ENCODE measurements at places on chromosomes 16 and 17.

GRCh38 chr17:45320931-45321461 lies 4.2 kb upstream of the MAP3K14 start:
- no peak for DNase-seq

DNA sequence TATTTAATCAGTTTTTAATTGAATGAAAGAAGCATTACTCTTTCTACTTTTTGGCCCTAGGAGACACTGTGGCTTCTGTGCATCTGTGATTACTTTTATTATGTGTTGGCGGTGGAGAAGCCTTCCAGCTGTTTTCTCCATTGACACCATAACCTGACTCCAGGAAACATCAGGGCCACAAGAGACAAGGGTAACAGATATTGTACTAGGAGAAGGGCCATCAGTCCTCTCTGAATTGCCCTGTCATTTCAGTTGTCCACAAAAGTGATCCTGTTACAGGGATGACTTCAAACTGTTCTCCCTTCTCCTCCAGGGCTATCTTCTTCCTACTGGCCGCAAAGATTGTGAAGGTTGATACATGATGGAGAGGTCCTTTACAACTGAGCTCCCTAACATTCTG lies 14.6 kb downstream of the KRT39 start:
- DNase-seq: no peak

DNA sequence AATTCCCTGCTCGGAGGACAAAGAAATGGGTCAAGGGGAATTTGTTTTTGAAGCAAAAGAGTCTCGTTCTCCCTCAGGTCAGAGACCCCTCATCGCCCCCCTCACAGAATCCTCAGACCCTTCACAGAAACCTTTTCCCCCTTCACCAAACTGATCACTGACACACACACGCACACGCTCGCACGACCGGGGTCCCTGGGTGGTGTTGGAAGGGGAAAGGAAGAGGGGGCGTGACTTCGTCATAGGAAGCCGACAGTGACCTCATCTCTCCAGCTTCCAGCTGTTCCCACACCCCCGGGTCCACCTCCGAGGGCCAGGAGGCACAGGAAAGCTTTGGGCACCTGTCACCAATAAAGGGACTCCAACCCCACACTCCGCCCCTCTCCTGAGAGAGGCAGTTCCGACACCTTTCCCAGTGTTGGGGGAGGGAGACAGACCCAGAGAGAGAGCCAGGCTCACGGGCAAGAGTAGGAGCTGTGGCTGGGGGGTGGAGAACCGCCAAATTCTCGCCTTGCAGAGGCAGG lies 1.2 kb downstream of the ASGR1 start:
- DNase-seq: no peak

- no peak for DNase-seq
These were observed 12.6 kb downstream of the MPHOSPH6 start for GRCh38 chr16:82157534-82157812.

DNA sequence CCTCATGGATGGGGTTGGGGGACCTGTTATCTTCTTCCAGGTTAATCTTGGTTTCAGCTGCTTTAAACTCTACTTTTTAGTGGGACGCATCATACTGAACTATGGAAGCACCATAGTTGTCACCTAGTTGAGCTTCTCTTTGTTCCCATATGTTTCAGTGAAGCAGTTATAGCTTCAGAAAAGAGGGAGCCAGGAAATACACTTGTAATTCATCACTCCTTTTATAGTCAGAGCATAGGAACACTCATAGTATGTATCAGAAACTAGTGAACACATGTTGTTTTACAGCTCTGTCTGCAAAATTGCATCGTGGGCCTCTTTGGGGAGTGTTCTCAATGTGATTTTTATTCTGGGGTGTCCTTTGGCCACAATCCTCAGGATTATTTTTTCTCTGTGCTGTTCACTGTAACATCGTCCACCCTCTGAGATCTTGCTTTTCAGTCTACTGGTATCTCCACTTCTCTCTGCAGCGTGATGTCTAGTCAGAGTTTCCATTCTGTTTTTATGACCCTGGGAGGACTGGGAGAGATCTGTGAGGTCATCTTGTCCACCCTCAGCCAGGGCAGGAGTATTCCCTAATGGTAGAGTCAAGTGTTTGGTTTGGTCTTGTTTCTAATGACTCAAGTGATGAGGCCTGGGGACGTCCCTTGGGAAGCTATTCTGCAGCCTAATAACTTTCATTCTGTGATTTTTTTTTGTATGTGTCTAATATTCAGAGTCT lies 585.4 kb downstream of the WWOX start:
- DNase-seq: no peak

GRCh38 chr17:74901353-74902135 lies 8.1 kb upstream of the FADS6 start:
- no peak for DNase-seq

DNA sequence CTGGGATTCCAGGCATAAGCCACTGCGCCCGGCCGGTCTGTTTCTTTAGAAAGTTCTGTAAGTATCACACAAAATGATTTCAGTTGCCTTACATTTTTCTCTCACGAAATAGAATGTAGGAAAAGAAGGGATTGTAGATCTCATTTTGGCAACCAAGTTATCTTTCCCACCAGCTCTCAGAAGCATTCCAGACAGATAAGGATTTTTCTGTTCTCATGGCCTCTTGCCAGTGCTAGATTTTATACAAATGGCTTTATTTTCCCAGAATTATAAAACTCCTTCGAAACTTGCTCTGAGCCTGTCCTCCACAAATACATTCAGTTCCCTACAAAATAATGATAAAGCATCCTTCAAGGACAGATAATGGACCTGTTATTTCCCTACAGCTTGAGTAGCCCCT lies 46.9 kb downstream of the LCMT1 start:
- DNase-seq: no peak

DNA sequence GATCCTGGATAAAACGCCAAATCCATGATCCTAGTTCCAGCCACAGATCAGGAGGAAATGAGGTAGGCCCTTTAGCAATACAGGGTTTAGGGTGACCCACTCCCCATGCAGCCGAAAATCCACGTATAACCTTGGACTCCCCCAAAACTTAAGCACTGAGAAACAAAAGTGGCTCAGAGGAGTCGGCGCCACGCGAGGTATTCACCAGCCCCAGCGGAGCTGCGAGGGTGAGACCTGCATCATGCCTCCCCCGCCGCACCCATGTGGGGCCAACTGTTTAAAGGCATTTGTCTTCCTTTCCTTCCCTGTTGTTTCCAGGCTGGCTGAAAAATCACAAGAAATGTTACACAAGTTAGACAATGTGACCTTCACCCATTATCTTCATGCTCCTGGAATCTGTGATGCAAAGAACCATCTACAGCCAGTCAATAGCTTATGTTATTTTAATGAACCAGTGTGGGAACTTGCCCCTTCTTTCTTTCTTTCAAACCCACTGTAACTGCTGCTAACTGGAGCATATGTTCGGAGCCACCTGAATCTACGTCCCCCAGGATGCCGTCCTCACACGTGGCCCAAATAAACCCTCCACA lies 98.2 kb upstream of the METRNL start:
- DNase-seq: no peak

GRCh38 chr16:86777381-86777946 lies 199.1 kb downstream of the FOXL1 start:
- no peak for DNase-seq

DNA sequence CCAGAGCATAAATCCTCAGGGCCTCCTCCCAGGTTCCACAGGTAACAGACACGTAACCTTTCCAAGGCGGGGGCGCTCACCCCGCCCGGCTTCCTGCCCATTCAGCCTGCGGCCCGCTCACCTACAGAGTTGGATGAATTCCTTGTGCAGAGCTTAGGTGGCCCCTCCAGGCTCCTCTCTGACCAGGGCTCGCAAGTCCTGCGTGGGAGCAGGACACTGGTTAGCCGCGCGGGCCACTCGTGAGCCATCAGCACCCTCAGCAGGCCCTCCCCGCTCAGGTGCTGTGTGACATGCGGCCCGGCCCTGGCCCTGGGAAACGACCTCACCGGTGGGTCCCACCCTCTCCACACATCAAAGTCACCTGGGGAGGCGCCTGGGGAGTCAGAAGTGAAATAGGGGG lies 528 bp downstream of the TERB1 start:
- no peak for DNase-seq

DNA sequence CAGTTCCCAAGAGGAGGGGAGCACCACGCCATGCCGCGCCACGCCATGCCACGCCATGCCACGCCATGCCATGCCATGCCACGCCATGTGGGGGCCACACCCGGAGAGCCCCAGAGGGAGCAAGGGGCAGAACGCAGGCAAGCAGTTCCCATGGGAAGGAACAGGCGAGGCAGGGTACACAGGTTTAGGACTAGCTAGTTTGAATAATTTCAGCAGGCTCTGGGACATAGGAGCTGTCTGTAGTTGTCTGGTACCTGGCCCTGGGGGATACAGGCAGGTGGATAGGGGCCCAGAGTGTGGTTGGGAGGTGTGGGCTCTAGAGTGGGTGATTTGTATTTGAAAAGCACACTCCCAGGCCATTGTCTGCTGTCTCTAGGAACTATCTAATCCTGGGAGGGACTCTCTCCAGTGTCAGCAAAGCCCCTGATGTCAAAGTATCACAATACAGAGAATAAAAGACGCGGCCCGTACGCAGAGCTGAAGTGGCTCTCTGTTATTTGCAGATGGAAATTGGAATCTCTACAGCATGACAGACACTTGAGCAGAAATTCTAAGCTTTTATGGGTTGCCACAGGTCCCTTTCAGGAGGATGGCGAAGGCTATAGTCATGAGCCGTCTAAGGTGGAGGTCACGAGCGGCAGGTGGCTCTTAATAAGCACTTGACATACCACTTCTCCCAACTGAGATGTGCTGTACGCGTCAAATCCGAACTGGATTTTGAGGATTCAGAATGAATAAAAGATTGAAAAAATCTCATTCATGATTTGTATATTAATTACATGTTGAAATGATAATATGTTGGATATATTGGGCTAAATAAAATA lies 220.8 kb upstream of the TNRC6C start:
- DNase-seq: no peak

DNA sequence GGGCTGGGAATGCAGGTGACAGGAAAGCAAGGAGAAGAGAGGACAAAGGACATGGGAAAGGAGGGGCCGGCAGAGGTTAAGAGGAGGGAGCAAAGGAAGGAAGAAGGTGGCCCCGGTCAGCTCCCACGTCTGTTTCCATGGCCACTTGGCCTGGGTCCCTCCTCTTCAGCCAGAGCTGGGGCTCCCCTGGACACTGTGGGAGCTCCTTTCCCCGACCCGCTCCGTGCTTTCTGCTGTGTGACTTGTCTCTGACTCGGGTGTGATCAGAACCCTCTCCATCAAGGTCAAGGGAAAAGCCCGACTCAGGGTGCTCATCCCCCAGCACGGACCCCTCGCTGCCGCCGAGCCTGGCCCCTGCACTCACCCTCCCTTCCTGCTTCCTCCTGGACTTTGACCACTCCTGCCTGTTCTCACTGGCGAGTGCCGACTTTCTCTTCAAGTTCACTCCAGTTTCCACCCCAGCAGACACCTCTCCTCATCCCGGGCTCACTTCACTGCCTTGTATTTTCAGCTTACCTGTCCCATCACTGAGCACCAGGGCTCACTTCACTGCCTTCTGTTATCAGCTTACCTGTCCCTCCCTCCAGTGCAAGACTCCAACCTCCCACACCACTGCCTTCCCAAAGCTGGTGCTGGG lies 61.2 kb downstream of the MEAK7 start:
- no peak for DNase-seq

DNA sequence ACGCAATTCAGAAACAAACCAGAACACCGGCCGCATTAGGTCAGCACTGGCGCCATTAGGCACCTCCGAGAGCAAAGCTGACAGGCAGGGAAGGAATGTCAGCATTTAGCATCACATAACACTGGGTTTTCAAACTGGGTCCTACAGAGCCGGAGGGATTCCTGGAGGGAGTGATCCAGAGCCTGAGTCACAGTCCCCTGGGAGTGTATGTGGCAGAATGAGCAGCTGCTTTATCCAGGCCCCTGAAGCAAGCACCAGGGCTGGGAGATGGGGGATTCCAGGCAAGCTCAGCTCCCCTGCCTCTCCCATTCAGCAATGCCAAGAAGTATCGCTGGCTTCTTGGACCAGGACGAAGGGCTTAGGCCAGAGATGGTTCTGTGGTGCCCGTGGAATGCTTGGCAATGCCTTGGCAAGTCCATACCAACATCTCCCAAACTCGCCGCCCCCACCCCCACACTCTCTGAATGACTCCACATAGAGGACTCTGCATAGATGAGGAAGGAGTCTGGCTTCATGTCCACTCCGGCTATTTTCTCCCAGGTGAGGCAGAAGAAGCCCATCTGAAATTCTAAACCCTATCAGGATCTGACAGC lies 20.4 kb downstream of the GAS7 start:
- DNase-seq: no peak

GRCh38 chr16:13437413-13437795 lies 482.6 kb upstream of the ERCC4 start:
- DNase-seq: no peak

- DNase-seq: no peak
These were observed 36.0 kb upstream of the SLC39A11 start for GRCh38 chr17:73128496-73128895.

- DNase-seq: no peak
These were observed 475.9 kb downstream of the HS3ST3B1 start for GRCh38 chr17:14776791-14777190.

DNA sequence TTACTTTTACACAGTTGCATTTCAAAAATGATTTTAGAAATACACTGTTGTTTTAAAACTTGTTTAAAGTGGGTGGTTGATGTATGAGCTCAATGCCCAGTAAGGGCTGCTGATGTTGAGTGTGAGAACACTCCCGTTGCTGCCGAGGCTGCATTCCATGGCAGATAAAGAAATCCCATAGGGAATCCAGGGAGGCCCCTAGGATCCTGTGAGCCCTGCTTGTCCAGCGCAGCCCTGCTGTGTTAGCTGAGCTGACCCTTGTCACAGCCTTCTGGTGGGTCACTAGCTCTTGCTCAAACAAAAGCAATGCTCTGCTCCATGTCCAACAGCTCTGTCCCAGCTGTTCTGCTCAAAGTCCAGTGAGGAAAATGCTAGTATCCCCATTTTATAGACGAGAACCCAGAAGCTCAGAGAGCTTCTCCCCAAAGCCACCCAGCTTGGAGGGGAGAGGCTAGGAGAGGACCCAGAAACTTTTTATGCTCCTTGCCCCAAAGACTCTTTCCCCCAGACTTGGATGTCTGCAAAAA lies 18.6 kb upstream of the COL1A1 start:
- no peak for DNase-seq

DNA sequence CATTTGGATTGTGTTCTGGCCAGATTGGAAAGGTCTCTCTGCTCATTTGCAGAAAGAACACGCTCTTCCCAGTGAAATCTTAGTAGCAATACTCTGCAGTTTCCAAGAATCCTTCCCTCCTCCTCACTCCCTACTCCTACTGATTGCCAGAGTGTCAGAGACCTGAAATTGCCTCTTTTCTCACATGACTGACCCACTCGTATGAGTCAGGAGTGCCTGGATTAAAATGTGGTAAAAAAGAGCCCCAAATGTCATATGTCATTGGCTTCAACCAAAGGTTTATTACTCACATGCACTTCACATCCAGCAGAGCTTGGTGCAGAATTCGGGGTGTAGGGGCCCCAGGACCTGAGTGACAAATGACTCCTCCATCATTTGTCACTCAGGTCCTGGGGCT lies 39.7 kb upstream of the IRX3 start:
- DNase-seq: no peak

- no peak for DNase-seq
These were observed 2139.4 kb downstream of the TP53TG3F start for GRCh38 chr16:35598696-35599332.
